ENCODE measurements at places on chromosomes 6 and 20. TPM values are rescaled to one million over a fixed set of nuclear protein-coding genes. Genes with fewer than 3 reads are reported as not detected.

GRCh38 chr6:144248476-144249301 lies 36.4 kb upstream of the UTRN start:
- no peaks in the 10 kb centered on the region for H3K36me3 ChIP-seq
- H3K4me3 ChIP-seq: no peak overlapping the region
- H3K4me1 ChIP-seq: peaks cover 5% of the 10 kb centered on the region
- no peak for DNase-seq
- H3K27ac ChIP-seq: no peak overlapping the region

DNA sequence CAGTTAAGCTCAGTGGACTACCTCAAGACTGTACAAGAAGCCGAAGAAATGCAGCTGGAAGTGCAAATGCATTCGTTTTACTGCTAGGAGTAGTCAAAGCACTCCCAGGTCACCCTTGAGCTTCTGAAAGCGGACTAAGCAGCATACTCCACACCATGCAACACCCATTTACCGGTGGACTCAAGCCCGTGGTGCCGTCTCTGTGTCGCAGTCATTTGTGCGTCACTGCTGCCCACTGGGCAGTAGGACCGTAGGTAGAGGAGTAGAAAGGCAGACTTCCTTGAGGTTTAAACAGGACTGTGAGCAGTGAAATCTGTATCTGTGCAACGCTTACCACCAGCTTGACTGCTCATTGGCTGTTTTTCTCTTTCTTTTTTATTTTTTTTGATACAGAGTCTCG lies 89.0 kb upstream of the FAM8A1 start:
- no peaks in the 10 kb centered on the region for H3K36me3 ChIP-seq
- no peak overlapping the region for H3K4me3 ChIP-seq
- peaks cover 64% of the 10 kb centered on the region for H3K27me3 ChIP-seq
- no peak overlapping the region for H3K27ac ChIP-seq
- no peak for DNase-seq
- H3K4me1 ChIP-seq: peaks cover 2% of the 10 kb centered on the region

Gene ADISSP
- 13.3 TPM for total RNA-seq

- peak overlapping the region; percentile 78 for H3K4me3 ChIP-seq
- no peak for DNase-seq
- peaks cover 55% of the 10 kb centered on the region for H3K27me3 ChIP-seq
- H3K27ac ChIP-seq: no peak overlapping the region
Measured at GRCh38 chr20:17895641-17896171, 72.9 kb downstream of the SNX5 start.

DNA sequence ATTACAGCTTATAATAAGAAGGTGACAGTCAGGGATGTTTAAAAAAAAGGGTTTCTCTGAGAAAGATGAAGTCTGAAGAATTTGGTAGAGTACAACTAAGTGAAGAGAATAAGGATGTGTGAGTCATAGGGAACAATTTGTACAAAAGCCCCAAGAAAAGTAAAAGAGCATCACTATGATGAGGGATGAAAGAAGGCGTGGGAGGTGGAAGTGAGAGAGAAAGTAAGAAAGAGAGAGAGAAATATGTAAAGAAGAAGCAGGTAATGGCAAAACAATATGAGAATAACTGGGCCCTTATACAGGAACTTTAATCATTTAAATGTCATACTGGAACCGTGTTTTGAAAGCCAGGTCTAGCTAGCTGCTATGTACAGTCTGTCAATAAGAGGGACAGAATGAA lies 179.4 kb downstream of the ASCC3 start:
- no peak for DNase-seq
- H3K4me1 ChIP-seq: no peaks in the 10 kb centered on the region
- no peak overlapping the region for H3K27ac ChIP-seq
- no peak overlapping the region for H3K4me3 ChIP-seq

Gene ANKRD6
- total RNA-seq: 7.9 TPM

Gene TREML1
- total RNA-seq: 68.6 TPM

Gene CASS4
- total RNA-seq: 18.6 TPM

Gene TCP11
- total RNA-seq: not detected

DNA sequence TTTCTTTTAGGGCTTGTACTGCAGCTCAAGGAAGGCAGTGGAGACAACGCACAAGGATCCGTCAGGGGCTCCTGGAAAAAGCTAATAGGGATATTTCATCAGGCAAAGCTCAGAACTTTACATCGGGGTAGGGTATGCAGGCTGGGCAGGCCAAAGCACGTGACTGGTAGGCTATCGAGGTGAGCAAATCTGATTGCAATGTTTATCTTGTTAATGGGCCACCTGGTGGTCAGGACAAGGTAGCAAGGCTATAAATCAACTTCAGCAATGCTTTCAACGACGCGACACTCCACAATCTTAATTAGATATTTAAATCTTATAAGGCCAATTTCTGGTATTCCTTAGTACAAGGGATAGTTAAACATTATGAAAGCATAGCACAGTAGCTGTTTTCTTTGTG lies 1302.8 kb upstream of the EYS start:
- no peaks in the 10 kb centered on the region for H3K27me3 ChIP-seq
- no peaks in the 10 kb centered on the region for H3K4me1 ChIP-seq
- DNase-seq: no peak
- H3K27ac ChIP-seq: no peak overlapping the region
- H3K4me3 ChIP-seq: no peak overlapping the region

GRCh38 chr20:40606237-40606636 lies 82.8 kb downstream of the MAFB start:
- no peak overlapping the region for H3K27ac ChIP-seq
- no peak for DNase-seq
- no peak overlapping the region for H3K4me3 ChIP-seq
- peaks cover 2% of the 10 kb centered on the region for H3K36me3 ChIP-seq
- H3K4me1 ChIP-seq: no peaks in the 10 kb centered on the region

Gene MATN4
- not detected for total RNA-seq

GRCh38 chr6:131362070-131362469 lies 211.0 kb upstream of the ARG1 start:
- H3K4me1 ChIP-seq: peaks cover 9% of the 10 kb centered on the region
- peaks cover 2% of the 10 kb centered on the region for H3K36me3 ChIP-seq
- DNase-seq: no peak
- H3K27me3 ChIP-seq: no peaks in the 10 kb centered on the region
- H3K4me3 ChIP-seq: no peak overlapping the region

- no peak for DNase-seq
- H3K27ac ChIP-seq: no peak overlapping the region
- peaks cover 5% of the 10 kb centered on the region for H3K36me3 ChIP-seq
- H3K4me3 ChIP-seq: no peak overlapping the region
- H3K27me3 ChIP-seq: no peaks in the 10 kb centered on the region
Measured at GRCh38 chr6:11575408-11576033, 38.0 kb downstream of the TMEM170B start.

Gene ZC2HC1B
- total RNA-seq: 0.34 TPM

- H3K27me3 ChIP-seq: peaks cover 24% of the 10 kb centered on the region
- H3K4me1 ChIP-seq: no peaks in the 10 kb centered on the region
- H3K36me3 ChIP-seq: no peaks in the 10 kb centered on the region
- H3K4me3 ChIP-seq: no peak overlapping the region
Measured at GRCh38 chr6:129089357-129089756, 206.4 kb downstream of the LAMA2 start.

Gene KCNK15
- total RNA-seq: not detected

DNA sequence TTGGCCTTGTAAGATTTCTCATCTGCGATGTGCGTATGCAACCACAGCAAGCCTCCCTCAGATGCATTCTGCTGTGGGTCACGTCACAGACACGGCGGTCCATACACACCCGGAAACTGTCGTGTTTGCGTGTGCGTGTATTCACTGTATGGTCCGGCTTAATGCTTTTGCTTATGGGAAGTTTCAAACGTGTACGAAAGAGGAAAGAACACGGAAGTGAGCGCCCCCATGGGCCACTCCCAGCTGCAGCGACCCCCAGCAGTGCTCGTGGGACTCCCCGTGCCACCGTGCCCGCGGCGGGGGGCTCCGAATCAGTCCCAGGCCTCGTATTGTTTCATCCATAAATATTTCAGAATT lies 10.2 kb downstream of the DLL1 start:
- H3K27me3 ChIP-seq: peaks cover 21% of the 10 kb centered on the region
- H3K4me3 ChIP-seq: peak overlapping the region; percentile 3
- H3K27ac ChIP-seq: peak overlapping the region; percentile 27
- DNase-seq: no peak
- H3K36me3 ChIP-seq: peaks cover 2% of the 10 kb centered on the region
